Inflammatory macrophage treated with lipopolysaccharide for 4 hours (primary cell): ENCODE measurements at places on chromosomes 1 and 21.

GRCh38 chr1:20726932-20727745 is 5.4 kb downstream of the SH2D5 start:
- DNase-seq: no peak

DNA sequence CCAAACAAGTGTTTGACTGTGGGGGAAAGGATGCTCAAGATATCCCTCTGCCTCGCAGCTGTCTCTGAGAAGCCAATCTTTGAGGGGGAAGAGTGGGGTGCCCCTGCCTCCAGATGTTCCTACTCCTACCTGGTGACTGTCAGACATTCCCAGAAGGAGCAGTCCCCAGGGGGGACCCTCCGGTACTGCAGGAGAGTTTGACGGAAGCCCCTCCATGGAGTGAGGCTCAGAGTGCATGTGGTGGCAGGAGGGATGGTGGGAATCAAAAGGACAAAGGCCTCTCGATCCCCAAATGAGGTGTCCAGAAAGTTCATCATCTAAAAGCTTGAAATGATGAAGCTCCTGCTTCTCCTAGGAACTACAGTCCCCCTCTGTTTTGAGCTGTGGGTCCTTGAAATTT is 5.3 kb downstream of the SLC27A3 start:
- no peak for DNase-seq

- DNase-seq: no peak
These were observed 14.0 kb upstream of the ZC3H11B start for GRCh38 chr1:219626865-219627264.

DNA sequence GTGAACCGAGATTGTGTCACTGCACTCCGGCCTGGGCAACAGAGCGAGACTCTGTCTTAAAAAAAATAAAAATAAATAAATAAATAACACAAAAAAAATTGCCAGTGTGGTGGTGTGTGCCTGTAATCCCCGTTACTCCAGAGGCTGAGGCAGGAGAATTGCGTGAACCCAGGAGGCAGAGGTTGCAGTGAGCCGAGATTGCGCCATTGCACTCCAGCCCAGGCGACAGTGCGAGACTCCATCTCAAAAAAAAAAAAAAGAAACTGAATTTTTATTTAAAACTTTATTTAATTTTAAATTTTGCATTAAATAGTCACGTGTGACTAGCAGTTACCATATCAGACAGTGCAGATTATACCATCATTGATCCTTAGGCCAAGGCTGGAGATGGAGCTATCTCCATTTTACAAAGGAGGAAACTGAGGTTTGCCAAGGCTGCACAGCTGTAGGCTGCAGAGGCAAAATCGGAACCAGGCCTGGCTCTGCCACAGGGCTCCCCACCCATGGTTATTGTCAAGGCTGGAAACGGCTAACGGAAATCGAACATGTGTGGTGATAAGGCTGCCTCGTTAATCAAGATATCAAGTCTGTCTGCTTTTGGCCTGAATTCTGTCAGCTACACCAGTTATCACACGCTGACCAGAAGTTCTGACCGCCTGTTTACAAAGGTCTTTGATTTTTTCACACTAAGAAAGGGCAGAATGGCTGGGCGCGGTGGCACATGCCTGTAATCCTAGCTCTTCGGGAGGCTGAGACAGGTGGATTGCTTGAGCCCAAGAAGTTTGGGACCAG is 20.5 kb downstream of the HSPG2 start:
- DNase-seq: no peak

DNA sequence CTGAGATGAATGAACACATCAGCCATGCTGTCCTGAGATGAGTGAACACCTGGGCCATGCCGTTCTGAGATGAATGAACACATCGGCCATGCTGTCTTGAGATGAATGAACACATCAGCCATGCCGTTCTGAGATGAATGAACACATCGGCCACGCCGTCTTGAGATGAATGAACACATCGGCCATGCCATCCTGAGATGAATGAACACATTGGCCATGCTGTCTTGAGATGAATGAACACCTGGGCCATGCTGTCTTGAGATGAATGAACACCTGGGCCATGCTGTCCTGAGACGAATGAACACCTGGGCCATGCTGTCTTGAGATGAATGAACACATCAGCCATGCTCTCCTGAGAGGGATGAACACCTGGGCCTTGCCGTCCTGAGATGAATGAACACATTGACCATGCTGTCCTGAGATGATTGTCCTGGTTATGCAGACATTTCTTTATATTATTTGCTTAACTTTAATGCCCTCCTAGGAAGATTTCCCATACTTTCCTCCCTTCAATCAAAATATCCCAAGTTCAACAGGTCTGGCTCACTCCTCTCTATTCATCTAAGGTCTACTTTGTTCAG is 48.6 kb upstream of the COL6A1 start:
- no peak for DNase-seq

DNA sequence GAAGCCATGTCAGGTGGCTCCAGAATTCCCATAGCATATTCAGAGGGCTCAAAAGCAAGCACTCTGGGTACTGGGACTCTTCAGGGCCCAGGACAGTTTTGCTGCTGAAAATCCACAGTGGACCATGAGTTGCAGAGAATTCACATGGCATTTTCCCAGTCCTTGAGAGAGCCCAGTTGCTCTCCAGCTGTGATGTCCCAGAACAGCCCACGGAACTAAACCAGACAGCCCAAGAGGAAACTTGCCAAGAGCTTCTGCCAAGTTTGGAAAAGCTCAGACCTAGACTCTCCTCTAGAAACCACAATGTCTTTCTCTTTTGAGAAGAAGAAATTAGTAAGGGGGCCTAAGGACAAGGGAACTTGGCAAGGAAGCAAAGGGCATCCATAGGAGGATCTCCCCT is 69.4 kb downstream of the RGS2 start:
- no peak for DNase-seq

GRCh38 chr1:204258213-204259115 is 44.7 kb upstream of the GOLT1A start:
- peak; percentile 39 for DNase-seq

GRCh38 chr1:77636864-77637263 is 45.6 kb downstream of the ZZZ3 start:
- no peak for DNase-seq

DNA sequence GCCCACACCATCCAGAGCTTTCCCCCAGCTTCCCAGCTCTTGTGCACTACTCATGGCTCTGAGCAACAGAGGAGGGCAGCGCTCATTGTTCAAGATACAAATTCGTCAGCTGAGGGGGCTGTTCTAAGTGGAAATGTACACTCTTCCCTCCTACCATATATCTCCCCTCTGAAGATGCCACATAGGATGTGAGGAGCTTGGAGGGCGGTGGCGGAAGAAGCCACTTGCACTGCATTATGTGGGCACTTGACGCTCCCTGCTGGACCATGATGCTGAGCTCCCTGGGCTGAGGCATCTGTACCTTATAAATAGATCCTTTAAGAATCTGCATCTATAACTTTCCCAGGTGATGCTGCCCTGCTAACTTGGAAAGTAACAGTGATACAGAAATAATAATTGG is 477.6 kb upstream of the DEPDC1 start:
- DNase-seq: no peak

DNA sequence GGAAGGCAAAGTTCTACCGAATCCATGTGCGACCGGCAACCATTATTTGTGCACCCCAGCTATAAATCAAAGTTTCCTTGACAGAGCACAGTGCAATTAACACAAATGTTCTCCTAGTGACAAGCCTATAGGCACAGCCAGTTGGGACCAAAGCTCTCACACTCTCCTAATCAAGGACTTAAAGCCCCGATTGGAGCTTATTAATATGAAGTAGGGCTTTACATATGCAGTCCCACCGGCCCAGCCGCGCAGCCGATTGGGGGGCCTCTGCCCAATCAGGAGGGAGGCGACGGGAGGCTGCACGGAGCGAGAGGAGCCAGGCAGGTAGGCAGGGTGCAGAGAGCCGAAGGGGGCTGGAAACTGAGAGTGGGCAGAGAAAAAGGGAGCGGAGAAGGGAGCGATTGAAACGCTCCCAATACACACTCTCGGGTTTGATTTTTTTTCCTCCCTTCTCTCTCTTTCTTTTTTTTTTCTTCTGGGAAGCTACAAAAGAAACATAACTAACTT is at the start of gene ESRRG:
ESRRG (minus strand) TSS at position 156 of the 507 bp plus-strand sequence; CDS start at position 26, 130 bp downstream.
- DNase-seq: no peak

DNA sequence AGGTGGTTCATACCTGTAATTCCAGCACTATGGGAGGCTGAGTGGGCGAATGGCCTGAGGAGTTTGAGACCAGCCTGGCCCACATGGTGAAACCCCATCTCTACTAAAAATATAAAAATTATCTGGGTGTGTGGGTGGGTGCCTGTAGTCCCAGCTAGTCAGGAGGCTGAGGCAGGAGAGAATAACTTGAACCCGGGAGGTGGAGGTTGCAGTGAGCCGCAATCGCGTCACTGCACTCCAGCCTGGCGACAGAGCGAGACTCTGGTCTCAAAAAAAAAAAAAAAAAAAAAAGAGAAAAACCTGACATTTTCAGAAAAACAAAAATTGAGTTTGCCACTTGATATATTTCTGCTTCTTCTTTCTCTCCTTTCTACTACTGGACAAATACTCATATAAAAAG is 24.3 kb downstream of the CA6 start:
- DNase-seq: no peak

DNA sequence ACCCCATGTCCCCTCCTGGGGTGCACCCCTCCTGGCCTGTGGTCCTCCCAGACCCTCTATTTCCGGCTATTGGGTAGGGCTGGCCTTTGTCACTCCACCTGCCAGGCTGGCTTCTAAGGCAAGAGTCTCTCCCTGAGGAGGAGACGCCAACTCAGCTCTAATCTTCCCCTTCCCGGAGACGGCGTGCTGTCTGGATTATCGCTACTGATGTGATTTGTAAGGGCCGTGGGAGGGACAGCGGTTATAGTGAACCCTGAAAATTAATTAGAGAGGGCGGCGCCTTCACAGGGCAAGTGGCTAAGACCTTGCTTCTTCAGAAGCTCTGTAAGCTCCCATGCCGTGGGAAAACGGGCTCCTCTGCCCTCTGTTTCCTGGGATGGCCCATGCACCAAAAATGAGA is 207.0 kb upstream of the VAMP3 start:
- no peak for DNase-seq

GRCh38 chr1:99745061-99745460 is 21.4 kb downstream of the FRRS1 start:
- no peak for DNase-seq

GRCh38 chr1:226662642-226663326 is 76.3 kb downstream of the ITPKB start:
- DNase-seq: peak; percentile 98

DNA sequence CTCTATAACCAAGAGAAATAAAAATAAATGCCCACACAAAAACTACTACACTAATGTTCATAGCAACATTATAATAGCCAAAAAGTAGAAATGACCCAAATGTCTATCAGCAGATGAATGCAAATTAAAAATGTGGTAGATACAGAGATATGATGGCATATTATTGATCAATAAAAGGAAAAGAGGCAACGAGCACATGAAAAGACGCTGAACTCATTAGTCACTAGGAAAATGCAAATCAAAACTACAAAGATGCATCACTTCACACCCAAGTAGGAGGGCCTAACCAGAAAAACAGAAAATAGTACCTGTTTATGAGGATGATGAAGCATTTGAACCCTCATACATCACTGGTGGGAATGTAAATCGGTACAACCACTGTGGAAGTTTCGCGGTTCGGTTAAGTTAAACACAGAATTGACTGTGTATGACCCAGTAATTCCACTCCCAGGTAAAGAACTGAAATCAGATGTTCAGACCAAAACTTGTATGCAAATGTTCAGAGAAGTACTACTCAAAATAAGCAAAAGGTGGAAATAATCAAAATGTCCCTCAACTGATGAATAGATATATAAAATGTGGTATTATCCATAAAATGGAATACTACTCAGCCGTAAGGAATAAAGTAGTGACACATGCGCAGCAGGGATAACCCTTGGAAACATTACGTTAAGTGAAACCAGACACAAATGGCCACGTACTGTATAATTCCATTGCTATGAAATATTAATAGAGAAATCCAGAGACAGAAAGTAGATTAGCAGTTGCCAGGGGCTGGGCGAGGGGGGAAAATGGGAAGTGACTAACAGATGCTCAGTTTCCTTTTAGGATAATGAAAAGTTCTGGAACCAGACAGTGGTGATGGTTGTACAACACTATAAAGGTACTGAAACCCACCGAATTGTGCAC is 3.1 kb downstream of the USP48 start:
- peak; percentile 41 for DNase-seq

GRCh38 chr1:26290122-26290881 is 10.4 kb downstream of the SH3BGRL3 start:
- peak; percentile 86 for DNase-seq

GRCh38 chr1:232911027-232911599 is 39.3 kb upstream of the NTPCR start:
- DNase-seq: no peak

GRCh38 chr1:152347116-152347728 is 12.6 kb downstream of the FLG2 start:
- DNase-seq: peak; percentile 52

DNA sequence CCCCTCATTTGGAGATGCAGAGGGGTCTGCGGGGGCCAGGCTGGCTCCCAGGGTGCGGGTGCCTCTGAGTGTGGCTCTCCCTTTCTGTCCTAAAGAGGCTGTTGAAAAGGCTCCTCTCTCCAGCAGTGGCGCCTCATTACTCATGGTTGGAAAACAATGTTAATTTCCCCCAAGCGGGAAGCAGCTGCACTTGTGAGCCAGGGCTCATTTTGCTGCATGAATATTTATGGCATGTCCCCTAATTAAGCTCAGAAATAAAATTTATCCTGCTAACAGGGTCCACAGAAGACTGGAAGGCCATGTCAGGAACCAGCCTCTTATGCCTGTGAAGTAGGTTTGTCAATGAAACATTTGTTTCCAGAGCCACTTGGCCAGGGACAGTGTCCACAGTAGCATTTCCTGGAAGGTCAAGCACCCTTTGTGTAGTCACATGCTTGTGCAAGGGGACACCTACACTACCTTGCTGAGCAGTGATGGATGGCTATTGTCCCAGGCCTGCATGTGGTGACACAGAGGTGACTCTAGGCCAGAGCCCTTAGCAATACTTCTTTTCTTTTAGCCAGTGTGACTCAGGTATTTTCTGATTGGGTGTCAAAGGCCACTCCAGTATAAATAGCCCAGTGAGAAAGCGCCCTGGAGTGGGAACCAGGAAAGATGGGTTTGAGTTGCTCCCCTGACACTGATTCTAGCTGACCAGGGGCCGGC is 259.0 kb downstream of the FOXD2 start:
- DNase-seq: no peak

GRCh38 chr1:9197186-9198099 is 37.1 kb upstream of the H6PD start:
- no peak for DNase-seq

DNA sequence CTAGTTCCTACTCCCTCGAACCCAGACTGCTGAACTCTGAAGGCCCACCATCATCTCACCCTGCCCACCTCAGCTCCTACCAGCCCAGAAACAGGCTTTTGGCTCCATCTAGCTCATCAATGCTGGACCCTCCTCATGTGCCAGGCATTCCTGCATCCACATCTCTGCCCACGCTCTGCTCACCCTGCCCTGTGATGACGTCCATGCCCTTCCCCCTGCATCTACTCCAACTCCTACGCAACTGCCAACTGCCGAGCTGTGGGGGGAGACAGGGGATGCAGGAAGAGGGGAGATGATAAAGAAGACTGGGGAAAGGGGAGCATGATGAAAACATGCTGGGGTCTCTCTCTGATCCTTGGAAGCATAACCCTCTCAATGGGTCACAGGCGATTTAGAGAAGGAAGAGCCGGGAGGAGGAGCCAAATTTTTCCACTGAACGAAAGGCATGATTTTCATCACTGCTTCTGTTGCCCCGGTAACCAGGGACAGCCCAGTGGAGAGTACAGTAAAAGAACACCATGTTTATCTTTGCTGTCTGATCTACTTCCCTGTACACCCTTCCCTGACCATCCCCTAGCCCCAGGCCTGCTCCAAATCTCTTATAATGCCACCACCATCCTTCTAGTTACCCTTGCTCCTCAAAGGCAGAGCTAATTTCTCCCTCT is 44.3 kb downstream of the CD34 start:
- DNase-seq: peak; percentile 62
